Bone marrow (tissue), 2 donors: ENCODE measurements at places on chromosomes 6 and 20.

DNA sequence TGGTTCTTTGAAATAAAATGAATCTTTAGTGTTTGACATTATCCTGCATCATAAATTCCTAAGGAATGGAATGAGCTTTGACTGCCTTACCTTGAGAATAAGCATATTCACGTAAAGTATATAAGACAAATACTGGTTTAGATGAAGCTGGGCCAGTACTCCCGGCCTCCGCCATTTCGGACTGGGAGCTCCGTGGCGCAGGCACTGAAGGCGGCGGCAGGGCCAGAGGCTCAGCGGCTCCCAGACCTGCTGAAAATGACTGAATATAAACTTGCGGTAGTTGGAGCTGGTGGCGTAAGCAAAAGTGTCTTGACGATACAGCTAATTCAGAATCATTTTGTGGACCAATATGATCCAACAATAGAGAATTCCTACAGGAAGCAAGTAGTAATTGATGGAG is 76.2 kb upstream of the FAM83B start:
- no peak for DNase-seq

- no peak for DNase-seq
These were observed 2.0 kb downstream of the FOXQ1 start for GRCh38 chr6:1313767-1314503.

DNA sequence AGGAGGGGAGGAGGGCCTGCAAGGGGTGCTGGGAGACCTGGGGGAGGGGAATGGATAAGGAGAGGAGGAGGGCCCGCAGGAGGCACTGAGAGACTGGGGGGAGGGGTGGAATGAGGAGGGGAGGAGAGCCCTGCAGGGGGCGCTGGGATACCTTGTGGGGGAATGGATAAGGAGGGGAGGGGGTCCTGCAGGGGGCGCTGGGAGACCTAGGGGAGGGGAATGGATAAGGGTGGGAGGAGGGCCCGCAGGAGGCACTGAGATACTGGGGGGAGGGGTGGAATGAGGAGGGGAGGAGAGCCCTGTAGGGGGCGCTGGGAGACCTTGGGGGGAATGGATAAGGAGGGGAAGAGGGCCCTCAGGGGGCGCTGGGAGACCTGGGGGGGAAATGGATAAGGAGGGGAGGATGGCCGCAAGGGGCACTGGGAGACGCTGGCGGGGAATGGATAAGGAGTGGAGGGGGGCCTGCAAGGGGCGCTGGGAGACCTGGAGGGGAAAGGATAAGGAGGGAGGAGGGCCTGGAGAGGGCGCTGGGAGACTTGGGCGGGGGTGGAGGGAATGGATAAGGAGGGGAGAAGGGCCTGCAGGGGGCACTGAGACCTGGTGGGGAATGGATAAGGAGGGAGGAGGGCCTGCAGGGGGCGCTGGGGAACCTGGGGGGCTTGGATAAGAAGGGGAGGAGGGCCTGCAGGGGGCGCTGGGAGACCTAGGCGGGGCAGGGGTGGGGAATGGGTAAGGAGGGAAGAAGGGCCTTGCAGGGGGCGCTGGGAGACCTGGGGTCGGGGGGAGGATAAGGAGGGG is 1.3 kb upstream of the CTCFL start:
- no peak for DNase-seq

DNA sequence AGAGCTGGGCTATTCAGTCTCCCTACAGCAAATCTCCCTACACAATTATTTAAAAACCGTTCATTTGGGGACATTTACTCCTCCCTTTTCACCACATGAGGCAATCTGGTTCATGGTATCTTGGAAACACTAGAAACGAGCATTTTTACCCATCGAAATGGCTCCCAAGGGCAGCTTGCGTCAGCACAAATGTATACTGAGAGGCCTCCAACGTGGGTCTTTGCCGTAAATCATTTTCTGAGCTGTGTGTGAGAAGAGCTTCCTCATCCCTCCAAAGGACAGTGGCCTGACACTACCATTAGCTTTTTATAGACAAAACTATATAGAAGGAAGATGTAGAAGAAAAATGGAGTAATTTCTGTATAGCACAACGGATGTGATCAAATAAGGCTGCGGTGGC is 30.0 kb upstream of the PXDC1 start:
- DNase-seq: no peak

GRCh38 chr6:4088704-4089103 is 9.8 kb upstream of the FAM217A start:
- no peak for DNase-seq

GRCh38 chr6:15948930-15949900 is 179.7 kb upstream of the MYLIP start:
- no peak for DNase-seq

- DNase-seq: no peak
These were observed 627.3 kb upstream of the SLC35B3 start for GRCh38 chr6:9062596-9062995.

DNA sequence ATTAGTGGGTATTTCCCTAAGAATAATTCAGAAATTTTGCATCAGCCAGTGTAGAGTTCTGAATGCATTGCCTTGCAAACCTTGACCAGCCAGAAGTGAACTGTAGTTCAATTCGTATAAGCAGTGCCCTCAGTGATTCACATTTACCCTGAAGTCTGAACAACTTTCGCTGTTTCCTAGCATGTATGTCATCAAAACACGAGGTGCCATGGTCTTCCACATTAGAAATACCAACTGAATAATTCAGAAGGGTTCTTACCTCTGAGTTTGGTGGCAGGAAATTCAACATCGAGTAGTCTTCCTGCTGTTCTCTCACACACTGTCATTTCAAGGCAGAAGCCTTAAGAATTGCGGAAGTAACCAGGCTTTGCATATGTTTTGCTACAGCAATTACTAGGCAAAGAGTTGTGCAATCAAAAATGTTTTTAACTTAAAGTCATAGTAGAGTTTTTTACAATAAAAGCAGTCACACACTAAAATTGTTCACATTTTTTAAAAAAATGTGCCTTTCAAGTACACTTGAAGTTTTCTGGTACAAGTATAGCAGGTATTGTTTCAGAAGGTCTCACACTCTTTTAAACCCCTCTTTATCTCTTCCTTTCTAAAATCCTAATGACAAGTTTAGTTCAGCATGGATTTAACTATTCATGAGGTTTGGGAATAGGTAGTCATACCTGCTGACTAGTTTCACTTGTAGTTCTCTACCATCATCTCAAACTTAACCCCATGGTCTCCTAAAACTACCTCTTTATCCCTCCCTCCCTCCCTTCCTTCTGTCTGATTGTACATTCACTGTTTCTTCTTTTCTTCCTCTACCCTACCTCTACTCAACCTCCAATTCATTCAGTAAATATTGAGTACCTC is 118.3 kb downstream of the STXBP5 start:
- no peak for DNase-seq

- no peak for DNase-seq
These were observed 72.9 kb downstream of the ZFP64 start for GRCh38 chr20:52118696-52119095.

- no peak for DNase-seq
These were observed 625.7 kb upstream of the PTCHD4 start for GRCh38 chr6:48736501-48737206.

- DNase-seq: no peak
These were observed 5.8 kb upstream of the ZSCAN23 start for GRCh38 chr6:28449056-28449455.

GRCh38 chr6:37648465-37649330 is 49.0 kb downstream of the MDGA1 start:
- DNase-seq: no peak

GRCh38 chr6:24911796-24912382 is 23.9 kb downstream of the RIPOR2 start:
- DNase-seq: no peak

DNA sequence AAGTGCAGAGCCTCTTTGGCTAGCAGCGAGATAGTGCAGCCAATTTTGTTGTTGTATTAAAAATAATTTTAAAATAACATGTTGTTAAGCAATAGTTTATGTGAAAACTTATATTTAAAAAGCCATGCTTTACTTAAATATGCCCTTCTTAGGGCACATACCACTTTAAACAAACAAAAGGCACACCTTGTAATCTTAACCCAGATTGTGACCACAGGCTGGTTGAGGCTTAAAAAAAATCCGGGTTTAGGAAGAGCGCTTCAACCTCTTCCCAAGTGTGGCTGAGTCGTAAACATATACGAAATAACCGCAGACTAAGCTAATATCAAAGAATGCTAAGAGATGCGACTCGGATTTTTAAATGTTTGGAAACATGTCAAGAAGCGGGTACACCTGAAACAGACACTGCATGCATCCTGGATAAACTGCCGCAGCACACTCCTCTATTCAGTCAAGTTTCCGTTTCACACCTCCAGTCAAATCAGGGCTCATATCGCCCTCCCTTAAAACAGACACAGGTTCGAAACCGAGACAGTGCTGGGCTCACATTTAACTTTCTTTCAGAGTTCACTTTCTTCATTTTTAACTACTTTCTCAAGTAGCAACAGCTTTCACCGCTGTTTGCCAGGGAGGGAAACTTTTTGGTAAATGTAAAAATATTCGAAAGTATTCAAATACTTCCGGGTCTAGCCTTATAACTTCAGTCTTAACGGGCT is 1.5 kb downstream of the DEK start:
- DNase-seq: no peak

DNA sequence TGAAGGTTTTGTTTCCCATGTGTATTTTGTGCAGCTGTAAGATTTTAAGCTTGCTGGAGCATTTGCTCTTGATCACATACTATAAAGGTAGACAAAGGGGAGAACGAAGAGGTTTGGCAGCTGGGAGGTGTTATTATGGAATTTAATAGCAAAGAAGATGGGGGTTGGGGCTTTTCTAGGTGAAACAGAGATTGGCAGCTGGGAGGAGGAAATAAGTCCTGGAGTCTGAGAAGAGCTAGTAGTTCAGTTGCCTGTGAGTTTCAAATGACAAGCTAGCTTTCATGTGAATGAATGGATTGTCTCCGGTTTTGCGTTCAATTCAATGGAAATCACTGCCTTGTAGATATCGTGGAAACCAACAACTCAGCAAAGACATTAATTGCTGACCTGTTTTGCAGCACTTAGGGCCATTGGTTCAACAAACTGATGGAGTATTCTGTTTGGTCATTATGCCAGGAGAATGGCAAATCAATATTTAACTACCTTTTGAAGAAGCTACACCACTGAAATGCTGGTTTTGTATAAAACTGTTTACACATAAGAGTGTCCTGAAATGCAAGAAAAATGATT is 38.1 kb upstream of the FLRT3 start:
- DNase-seq: no peak

GRCh38 chr6:24026050-24026449 is 100.0 kb upstream of the NRSN1 start:
- no peak for DNase-seq

DNA sequence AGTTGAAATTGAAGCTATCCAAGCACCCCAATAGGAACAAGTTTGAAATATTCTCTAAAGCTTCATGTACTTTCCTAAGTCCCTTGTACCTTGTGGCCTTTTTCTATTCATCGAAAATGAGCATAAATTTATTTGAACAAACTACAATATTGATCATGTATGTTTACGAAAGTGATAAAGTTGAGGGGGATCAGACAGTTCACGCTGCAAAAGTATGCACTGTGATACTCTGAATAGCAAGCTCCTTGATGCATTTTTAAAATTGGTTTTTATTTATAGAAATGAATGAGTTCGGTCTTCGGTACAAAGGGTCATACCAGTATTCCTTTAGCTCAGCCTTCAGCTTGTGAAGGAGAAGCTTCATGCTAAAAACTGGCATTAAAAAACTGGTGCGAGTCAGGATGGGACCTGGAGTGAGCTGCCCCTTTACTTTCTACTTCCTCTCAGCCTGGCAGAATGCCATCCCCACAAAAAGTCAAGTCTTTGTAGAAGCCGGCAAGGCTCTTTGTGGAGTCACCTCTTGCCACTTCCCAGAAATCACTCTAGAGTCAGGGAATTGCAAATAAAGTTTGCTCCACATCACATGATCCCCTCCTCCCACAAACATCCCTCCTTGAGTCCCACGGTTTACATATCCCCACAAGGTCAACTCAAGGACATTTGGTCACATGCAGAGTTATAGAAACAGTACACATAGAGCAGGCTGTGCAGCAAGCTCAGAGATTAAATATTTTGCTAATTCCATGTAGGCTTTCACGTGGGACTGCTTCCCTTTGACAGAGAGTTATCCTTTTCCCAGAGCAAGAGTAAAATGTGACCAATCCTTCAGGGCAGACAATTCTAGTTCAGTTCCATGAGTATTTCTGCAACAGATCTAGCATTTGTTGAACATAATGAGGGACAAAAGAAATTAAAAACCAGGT is 34.6 kb upstream of the ADGRF1 start:
- DNase-seq: peak; percentile 40

GRCh38 chr6:92259171-92259570 is 1160.2 kb downstream of the EPHA7 start:
- DNase-seq: no peak

- DNase-seq: no peak
These were observed 4.2 kb upstream of the EPHA7 start for GRCh38 chr6:93423542-93423941.

GRCh38 chr20:44033873-44034272 is 119.2 kb downstream of the TOX2 start:
- no peak for DNase-seq

GRCh38 chr6:155291291-155291690 is 23.0 kb downstream of the TFB1M start:
- no peak for DNase-seq

- no peak for DNase-seq
These were observed 301.1 kb downstream of the TAF4 start for GRCh38 chr20:61764471-61765025.

GRCh38 chr6:27139756-27140579 is 107.5 kb upstream of the PRSS16 start:
- no peak for DNase-seq

DNA sequence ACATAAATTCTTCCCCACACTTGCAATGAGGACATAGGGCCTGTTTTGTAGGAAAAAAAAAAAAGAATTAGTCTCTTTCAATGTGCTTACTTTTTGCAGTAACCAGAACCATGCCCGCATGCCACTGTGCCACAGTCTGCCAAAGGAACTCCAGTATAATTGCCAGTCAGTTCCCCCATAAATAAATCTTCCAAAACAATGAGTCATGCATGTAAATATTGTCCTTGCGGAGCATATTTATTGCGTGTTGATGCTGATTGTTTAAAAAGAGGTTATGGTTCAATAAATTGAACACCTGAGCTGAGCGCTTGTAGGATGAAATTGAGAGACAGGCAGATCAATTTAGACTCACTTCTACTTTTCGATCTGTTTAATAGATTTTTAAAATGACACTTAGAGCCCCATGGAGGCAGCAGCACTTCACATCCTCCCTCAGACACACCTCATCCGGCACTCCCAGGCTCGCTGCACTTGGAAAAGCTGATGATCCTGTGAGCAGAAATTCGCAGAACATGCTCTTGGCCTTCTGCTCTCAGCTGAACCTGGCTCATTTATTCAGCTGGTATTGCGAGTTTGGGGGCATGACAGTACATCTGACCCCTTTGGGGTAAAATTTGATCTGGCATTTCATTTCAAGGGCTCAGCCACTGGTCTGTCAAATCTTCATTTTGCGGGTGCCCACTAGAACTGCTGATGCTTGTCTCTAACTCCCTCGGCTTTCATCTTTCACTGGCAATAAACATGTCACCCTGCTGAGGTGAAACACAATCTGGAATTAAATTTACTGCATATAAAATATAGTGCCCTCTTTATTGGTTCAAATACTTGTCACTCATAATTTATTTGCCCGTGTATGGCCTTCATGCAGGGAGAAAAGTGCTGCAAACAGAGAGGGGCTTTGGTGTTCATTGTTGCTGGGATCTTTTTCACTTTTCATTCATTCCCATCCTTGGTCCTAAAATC is 371.1 kb upstream of the POU3F2 start:
- no peak for DNase-seq

GRCh38 chr20:17615645-17616479 is 46.0 kb downstream of the DSTN start:
- no peak for DNase-seq
